ENCODE measurements at places on chromosomes 16 and 17.

DNA sequence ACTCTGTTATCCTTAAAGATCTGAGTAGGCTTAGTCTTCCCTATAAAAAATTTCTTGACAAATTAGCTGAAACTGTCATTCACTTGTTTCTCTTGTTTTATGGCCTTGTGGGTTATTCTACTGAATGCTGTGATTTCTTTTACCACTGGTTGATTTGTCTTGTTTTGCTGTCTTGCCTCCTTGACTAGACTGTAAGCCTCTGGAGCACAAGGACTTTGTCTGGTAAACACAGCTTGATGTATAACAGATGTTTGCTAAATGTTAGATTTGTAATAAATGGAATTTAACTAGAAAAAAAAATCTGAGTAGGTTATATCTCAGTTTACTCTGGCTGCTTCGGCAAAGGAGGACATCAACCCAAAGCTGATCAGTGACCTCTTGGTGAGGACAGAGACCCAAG, 21.6 kb downstream of the VAC14 start:
- ATAC-seq, result no peak

DNA sequence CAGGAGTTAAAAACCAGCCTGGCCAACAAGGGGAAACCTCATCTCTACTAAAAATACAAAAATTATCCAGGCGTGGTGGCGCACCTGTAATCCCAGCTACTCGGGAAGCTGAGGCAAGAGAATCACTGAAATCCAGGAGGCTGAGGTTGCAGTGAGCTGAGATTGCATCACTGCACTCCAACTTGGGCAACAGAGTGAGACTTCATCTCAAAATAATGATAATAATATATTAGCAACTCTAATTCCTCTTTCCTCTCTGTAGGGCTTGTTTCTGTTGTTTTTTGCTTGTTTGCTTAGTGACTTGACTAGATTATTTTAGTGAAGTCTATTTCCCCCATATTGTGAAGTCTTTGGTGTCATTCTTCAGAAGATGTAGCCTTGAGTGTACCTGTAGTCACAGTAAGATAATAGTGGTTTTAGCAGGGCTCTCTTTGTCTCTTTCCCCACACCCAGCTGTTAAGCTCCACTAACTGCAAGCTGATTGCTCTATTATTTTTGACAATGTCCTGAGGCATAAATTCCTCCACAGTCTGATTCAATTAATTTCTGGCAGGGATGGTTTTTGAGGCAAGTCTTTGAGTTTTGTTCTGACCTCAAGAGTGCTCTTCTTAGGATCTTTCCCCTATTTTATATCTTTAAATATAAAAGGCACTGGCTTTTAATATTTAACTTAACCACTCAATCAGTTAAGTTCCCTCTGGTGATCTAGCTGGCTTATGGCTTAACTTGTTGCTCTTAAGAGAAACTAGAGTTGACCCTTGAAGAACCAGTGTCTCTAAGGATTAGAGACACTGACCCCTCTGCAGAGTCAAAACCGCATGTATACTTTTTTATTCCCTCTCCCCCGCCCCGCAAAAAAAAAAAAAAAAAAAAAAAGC, 18.6 kb upstream of the TNFSF12 start:
- no peak for ATAC-seq

GRCh38 chr17:29949696-29950095, 8.3 kb downstream of the EFCAB5 start:
- ATAC-seq, result no peak

DNA sequence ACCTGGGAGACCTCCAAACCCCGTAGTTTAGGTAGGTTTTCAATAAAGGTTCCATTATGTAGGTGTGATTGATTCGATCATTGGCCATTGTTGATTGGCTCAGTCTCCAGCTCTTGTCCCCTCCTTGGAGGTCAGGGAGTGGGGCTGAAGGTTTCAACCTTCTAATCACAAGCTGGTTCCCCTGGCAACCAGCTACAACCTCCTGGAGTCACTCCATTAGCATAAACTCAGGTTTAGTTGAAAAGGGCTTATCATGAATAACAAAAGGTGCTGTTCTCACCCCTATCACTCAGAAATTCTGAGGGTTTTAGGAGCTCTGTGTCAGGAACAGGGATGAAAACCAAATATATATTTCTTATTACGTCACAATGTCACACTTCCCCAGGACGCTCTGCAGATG, 28.5 kb downstream of the TMEM132E start:
- ATAC-seq, result no peak

DNA sequence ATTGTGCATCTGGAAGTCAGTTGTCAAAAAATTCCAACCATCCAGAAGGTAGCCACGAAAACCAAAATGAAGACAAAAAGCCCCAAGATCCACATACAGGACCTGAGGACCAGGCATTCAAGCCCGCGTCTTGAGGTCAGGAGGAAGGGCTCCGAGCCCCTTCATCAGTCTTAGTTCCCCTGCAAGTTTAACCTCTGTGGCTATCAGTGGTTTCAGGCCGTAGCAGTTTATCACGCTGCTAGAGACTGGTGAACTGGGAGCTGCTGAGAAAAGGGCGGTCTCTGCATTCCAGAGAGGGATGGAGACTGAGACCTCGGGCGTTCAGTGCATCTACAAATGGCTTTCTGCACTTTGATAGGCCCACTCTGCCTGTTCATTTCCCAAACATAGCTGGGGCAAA, 70.6 kb downstream of the IRF8 start:
- ATAC-seq, result no peak

- ATAC-seq, result no peak
These were observed 1.0 kb downstream of the AMZ2 start for GRCh38 chr17:68248891-68249290.

- ATAC-seq, result no peak
These were observed 10.1 kb downstream of the AFMID start for GRCh38 chr17:78197147-78197832.

DNA sequence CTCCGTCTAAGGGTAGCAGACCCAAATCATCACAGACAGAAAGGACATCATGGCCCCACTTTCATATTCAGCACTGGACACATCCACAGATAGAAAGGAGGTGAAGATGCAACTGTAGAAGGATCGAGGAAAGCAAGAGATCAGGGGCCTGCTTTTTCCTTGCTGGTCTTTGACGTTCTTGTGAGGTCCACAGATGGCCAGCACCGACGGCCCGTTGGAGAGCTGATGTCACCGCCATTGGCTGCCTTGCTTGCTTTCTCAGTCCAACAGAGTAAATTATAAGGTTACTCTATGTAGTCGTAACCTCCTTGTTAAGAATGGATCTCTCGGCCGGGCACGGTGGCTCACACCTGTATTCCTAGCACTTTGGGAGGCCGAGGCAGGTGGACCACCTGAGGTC, 5.1 kb upstream of the RBFOX3 start:
- no peak for ATAC-seq

GRCh38 chr17:78648293-78648692, 71.1 kb upstream of the DNAH17 start:
- ATAC-seq, result no peak

DNA sequence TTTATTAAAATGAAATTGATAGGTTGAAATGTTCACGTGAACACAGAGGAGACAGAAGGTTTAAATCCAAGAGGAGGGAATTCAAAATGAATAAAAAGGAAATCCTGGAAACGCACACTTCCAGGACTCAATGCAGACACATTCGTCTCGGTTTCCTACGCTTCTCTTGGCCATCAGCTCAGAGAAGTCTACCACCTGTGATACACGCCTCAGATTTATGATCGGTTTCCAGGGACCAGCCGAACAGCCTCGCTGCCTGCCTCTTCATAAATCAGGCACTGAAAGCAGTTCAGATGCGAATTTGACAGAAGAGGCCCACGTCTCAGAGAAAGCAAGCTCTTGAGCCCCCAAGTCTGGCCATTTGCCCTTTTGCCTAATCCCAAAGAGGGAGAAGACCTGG, 125.5 kb upstream of the IRX3 start:
- no peak for ATAC-seq

All from gastroesophageal sphincter (tissue), 4 donors.